ENCODE measurements at places on chromosomes 5 and 9.

GRCh38 chr5:118353970-118354369, 634.4 kb downstream of the DTWD2 start:
- DNase-seq, result no peak

DNA sequence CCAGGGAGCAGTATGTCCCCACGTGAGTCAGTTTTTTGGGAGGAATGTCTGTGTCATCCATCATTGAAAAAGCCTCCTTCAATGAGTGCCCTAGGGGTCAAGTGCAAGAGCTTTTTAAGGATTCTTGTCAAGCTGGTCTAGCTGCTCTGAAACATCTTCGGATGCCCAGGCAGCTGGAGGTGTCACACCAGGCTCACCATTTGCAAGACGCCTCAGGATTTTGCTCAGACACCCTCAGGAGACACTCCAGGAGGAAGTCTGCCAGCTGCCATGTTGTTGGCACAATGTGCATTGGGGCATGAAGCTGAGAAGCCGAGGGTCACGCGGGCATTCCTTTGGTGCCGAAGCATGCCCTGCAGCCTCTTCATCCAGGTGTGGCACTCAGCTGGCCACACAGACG, 111.1 kb upstream of the S1PR3 start:
- DNase-seq, result no peak

GRCh38 chr9:107336718-107337360, 53.8 kb downstream of the RAD23B start:
- DNase-seq, result no peak

- no peak for DNase-seq
Observed at GRCh38 chr9:9820436-9820835, 792.4 kb downstream of the PTPRD start.

DNA sequence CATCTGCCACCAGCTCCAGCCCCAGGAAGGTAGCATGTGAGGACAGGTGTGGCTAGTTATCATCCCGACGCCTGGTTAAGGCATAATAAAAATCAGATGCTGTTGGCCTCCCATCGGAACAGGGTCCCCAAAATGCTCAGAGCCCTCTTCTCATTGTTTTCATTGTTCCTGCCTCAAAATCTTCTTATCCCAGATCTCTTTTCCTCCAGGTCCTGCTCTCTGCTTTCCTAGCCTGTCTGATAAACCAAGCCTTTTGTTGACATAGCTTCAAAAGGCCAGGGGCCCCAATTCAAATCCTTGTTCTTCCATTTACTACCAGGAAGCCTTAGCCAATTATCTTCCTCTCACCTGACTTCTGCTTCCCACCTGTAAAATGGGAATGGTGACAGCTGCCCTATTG, 130.1 kb upstream of the ADRA1B start:
- no peak for DNase-seq

DNA sequence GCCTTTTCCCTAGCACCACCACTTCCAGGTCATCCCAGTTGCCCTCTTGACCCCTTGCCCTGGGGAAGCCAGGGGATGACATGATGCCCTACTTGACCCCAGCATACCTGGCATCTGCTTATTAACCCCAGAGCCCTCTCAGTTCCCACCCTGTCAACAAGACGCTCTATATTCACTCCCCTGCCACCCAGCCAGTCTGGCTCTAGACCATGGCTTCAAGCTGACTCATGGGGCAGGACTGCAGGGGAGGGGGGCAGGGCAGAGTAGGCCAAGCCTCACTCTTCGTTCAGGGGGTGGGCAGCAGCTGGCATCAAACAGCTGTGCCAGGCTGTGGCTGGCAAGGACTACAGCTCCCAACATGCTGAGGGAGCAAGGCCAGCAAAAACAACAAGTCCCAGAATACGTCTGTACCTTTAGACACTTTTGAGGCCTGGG, 5.3 kb downstream of the ATOSB start:
- no peak for DNase-seq

DNA sequence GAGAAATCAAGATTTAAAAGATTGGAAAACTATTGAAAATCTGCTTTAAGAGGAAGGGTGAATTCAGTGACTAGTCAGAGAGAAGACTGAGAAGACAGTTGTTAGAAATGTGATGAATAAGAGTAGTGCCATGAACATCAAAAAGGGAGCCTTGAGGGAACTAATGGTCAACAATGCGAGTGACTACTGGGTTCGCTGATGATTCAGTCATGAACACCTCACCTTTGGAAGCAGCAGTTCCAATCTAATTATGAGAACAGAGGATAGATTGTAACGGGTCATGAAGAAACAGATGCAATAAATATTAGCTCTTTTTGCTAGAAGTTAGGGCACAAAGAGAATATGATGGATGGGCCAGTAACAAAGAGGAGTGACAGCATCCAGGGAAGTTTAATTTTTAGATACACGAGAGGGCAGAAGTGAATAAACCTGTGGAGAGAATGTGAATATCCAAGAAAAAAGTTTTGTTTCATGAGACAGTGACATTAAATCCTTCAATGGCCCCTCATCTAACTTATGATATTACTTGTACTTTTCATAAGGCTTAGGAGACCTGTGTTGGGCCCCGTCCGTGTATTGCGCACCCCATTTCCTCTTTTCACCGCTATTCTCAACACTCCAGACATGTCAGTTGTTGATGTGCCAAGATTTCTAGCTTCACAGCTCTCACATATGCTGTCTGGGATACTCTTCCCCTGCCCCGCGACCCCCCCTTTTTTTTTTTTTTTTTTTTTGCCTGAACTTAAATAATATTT, 23.5 kb upstream of the IFNE start:
- no peak for DNase-seq

- DNase-seq, result no peak
Observed at GRCh38 chr5:169627551-169627950, 9.5 kb upstream of the DOCK2 start.

GRCh38 chr5:1292846-1293415, 1.9 kb downstream of the TERT start:
- DNase-seq, result no peak

- no peak for DNase-seq
Observed at GRCh38 chr9:17730899-17731298, 152.0 kb downstream of the SH3GL2 start.

DNA sequence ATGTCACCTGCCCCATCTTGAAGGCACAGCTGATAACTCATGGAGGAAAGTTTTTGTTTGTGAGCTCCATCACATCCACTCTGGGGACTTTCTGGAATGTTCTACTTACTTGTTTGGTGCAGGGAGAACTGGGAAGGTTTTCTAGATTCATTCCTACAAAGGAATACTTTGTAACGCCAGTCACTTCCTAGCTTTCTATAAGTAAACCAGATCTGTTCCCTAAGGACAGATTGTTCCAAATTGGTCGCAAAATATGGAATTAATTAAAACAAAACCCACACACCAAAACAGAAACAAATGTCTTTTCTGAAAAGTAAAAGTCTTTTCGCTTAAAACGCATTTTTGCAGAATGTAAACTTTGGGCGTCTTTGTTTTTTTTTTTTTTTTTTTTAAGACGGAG, 167.6 kb downstream of the PDZD2 start:
- DNase-seq, result no peak

DNA sequence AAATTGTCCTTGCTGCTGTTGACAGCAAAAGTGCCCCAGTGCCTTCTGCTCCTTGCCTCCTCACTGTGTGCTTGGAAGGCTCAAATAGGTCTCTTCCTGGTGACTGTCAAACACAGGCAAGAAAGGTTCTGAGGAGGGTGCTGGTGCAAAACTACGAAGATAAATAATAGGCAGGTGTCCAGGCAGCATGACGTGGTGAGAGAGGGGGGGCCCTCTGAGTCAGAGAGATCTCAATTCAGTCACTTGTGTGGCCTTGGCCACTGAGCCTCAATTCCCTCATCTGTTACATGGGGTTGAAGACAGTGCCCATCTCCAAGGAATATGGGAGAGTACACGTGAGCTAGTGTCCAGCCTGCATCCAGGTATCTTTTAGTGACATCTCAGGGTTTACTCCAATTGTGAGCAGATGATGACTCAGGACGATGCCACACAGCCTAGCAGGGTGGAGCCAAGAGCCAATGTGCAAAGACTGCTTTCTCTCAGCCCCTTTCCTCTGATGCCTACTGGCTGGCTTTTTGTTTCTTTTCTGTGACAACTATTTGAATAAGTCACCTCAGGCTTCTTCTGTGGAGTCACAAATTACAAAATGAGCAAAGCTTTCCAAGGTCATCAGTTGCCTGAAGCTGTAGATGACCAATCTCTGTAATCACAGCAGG, 29.7 kb upstream of the SMIM32 start:
- DNase-seq, result no peak

- no peak for DNase-seq
Observed at GRCh38 chr9:114591849-114592248, 4.3 kb downstream of the ATP6V1G1 start.

GRCh38 chr5:154794525-154795234, 39.5 kb downstream of the LARP1 start:
- DNase-seq, result no peak

- peak; percentile 3 for DNase-seq
Observed at GRCh38 chr9:95505717-95506427, 10.9 kb downstream of the PTCH1 start.

- no peak for DNase-seq
Observed at GRCh38 chr9:101014566-101014965, 14.0 kb upstream of the PLPPR1 start.

GRCh38 chr5:10317825-10318682, 10.4 kb upstream of the CMBL start:
- DNase-seq, result no peak

DNA sequence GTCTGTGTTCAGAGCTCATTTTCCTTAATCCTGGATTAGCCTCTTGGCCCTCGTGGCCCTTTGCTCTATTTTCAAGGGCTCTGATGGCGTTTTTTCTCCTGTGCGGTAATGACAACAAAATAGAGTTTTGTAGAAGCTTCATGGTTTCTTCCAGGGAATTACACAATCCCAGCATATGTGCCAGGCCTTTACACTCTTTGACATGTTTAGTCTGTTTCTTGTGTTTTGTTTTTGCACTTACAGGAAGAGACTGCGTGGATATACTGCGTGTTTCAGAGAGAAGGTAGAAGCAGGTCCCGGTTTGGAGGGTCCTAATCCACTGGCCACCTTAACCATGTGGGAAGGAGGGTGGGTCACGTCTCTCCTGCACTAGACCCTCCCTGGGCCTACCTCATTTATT, 400.2 kb upstream of the IRX4 start:
- DNase-seq, result no peak

- DNase-seq, result no peak
Observed at GRCh38 chr9:121945281-121945680, 147.8 kb downstream of the TTLL11 start.

DNA sequence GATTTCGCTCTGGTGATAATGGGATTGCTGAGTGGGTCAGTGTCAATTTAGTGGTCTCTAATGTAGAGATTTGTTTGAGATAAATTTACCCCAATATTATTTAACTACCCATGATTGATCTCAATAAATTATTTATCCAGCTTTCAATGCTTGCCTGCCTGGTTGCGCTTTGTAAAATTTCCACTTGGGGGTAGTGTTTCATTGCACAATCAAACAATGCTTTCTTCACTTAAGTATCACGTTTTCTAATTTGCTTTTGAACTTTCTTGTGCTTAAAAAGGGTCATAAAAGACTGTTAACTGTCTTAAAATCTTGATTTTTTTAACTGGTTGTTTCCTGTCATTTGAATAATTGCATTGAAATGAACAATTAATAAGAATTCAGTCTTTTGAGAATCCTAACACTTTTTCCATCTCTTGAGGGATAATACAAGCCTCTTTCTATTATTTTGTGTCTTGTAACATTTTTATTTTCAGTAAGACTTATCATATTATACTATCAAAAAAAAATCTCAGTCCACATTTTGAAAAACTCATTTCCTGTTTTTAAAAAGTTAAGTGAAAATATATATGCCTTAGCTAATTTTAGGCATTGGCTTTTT, 18.7 kb downstream of the HSD17B4 start:
- no peak for DNase-seq

Data from activated T-helper 1 cell treated with anti-CD3 and anti-CD28 coated beads, Interleukin-2, amount 50 U/mL, for 16 hours (primary cell).